ENCODE measurements at places on chromosomes 11 and 22. TPM values are rescaled to one million over a fixed set of nuclear protein-coding genes. Genes with fewer than 3 reads are reported as not detected.

The C11orf97 gene
- not detected for total RNA-seq

The TSG101 gene
- total RNA-seq: 25.3 TPM

The SYT9 gene
- total RNA-seq: not detected

The PHLDB1 gene
- 0.98 TPM for total RNA-seq

The RAB36 gene
- 2.1 TPM for total RNA-seq

DNA sequence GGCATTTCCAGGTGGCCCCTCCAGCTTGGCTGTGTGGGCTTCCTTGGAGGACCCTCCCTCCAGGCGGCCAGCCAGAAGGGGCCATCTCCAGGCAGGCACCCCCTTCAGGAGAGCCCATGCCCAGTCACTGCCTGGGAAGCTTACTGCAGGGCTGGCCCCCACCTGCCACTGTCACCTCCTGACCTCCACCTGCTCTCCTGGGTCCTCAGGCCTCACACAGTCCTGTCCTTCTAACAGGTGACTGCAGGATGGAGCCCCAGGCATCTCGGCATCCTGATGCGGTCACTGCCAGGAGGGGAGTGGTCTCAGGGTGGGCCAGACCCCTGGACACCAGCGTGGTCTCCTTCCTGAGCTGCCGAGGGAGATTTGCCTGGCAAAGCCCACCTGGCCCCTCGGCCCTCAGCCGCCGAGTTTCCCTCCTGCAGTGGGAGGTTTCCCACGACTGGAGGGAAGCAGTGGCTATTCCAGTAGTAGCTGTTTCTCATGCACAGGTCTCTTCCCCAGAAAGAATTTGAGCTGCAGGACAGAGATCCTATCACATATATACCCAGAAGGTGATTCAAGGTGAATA is 13.0 kb downstream of the TBX1 start:
- H3K4me3 ChIP-seq: no peak overlapping the region
- no peak for DNase-seq
- no peaks in the 10 kb centered on the region for H3K36me3 ChIP-seq
- H3K27me3 ChIP-seq: peaks cover 10% of the 10 kb centered on the region

DNA sequence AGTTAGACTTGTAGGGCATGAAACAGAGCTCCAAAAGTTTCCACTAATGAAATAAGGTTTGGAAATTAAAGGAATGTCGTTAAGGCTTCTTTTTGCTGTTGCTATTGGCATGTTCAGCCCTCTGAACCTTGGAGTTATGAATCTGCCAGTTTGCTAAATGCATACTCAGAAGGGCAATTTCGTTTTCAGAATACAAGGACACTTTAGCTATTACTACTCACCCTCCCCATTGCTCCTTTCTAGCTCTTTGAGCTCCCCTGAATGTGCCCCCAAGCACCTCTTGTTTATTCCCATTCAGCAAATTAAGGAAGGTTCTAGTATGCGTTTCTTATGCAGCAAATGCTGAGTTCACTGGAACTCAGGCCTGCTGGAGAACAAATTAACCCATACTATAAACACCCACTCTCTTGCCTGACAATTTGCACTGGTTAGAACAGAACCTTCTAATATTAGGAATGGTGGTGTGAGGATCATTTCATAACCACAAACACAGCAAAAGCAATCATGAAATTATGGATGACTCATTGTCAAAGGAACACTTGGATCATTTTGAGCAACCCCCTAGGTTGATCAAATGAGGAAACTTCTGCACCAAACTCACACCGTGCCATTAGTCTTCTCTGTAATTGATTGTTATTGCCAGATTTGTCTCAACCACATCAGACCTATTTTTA is 26.2 kb upstream of the LIN7C start:
- no peak overlapping the region for H3K27ac ChIP-seq
- no peaks in the 10 kb centered on the region for H3K4me1 ChIP-seq
- H3K27me3 ChIP-seq: peaks cover 25% of the 10 kb centered on the region
- H3K36me3 ChIP-seq: no peaks in the 10 kb centered on the region

DNA sequence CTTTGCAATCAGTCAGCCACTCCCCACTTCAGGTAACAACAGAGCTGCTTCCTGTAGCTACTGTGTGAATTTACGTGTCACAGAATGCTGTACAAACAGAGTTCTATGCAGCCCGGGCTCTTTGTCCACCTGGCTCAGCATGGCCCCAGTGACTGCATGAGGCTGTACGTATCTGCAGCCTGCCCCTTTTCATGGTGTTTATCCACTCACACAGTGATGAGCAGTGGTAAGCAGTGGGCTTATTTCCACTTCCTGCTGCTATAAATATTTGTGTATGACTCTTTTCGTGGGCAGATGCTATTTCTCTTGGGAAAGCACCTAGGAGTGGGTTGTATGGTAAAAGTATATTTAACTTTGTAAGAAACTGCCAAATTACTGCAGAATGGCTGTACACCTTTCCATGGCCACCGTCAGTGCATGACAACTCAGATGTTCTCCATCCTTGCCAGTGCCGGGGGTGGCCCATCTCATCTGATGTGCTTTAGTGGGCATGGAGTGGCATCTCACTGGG is 43.3 kb downstream of the MYEOV start:
- H3K27me3 ChIP-seq: peaks cover 8% of the 10 kb centered on the region
- no peak for DNase-seq
- H3K4me1 ChIP-seq: peaks cover 23% of the 10 kb centered on the region
- H3K4me3 ChIP-seq: peak overlapping the region; percentile 32

- peaks cover 6% of the 10 kb centered on the region for H3K27me3 ChIP-seq
- H3K36me3 ChIP-seq: no peaks in the 10 kb centered on the region
- no peak overlapping the region for H3K4me3 ChIP-seq
- H3K4me1 ChIP-seq: no peaks in the 10 kb centered on the region
- no peak overlapping the region for H3K27ac ChIP-seq
Measured at GRCh38 chr11:15858881-15859280, 497.5 kb downstream of the SOX6 start.

- peaks cover 22% of the 10 kb centered on the region for H3K27me3 ChIP-seq
- H3K27ac ChIP-seq: no peak overlapping the region
- peak; percentile 8 for DNase-seq
- H3K36me3 ChIP-seq: no peaks in the 10 kb centered on the region
Measured at GRCh38 chr11:69211540-69211919, 55.8 kb downstream of the SMIM38 start.

- no peaks in the 10 kb centered on the region for H3K27me3 ChIP-seq
- H3K4me1 ChIP-seq: peaks cover 10% of the 10 kb centered on the region
- DNase-seq: no peak
- no peak overlapping the region for H3K27ac ChIP-seq
Measured at GRCh38 chr11:72799441-72799840, 5.6 kb upstream of the STARD10 start.

GRCh38 chr11:27255447-27255828 is 107.6 kb downstream of the CCDC34 start:
- DNase-seq: no peak
- no peak overlapping the region for H3K4me3 ChIP-seq
- H3K36me3 ChIP-seq: no peaks in the 10 kb centered on the region
- no peaks in the 10 kb centered on the region for H3K4me1 ChIP-seq
- no peaks in the 10 kb centered on the region for H3K27me3 ChIP-seq
- H3K27ac ChIP-seq: no peak overlapping the region

GRCh38 chr11:40432358-40432757 is 1027.1 kb downstream of the LRRC4C start:
- no peaks in the 10 kb centered on the region for H3K4me1 ChIP-seq
- H3K4me3 ChIP-seq: no peak overlapping the region
- no peaks in the 10 kb centered on the region for H3K36me3 ChIP-seq
- H3K27ac ChIP-seq: no peak overlapping the region
- DNase-seq: no peak

- no peaks in the 10 kb centered on the region for H3K4me1 ChIP-seq
- DNase-seq: no peak
Measured at GRCh38 chr22:47558828-47559700, 796.6 kb downstream of the TBC1D22A start.

All from natural killer cell treated with Interleukin-12 subunit alpha and Interleukin-12 subunit beta and Interleukin-15 and Interleukin-18, amount 100 ng/mL, for 72 hours (primary cell).